ENCODE measurements at places on chromosomes 4 and X.
A peak's percentile ranks its signal among the peaks of the same experiment; 100 is the strongest.

GRCh38 chr4:181756451-181757095 lies 486.6 kb upstream of the TENM3 start:
- no peak for DNase-seq

GRCh38 chr4:113170805-113171468 lies 121.5 kb downstream of the ANK2 start:
- DNase-seq = no peak

DNA sequence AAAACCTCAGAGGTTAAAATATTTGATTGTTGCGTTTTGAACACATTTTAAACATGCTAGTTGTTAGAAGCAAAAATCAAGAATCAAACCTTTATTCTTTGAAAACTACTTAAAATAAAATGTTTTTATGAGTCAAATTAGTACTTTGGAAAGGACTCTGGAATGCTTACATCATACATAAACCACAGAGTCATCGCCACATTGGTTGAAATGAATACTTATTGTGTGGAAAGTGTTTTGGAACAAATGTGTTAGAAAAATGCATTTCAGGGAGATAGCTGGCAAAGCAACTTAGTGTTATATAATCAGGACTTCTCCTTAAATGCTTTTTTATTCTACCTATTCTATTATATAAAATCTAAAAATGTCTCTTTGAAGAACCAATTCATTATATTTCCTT lies 49.4 kb upstream of the CAMK2D start:
- no peak for DNase-seq

- DNase-seq = no peak
Observed at GRCh38 chr4:7422151-7422897, 12.4 kb downstream of the PSAPL1 start.

DNA sequence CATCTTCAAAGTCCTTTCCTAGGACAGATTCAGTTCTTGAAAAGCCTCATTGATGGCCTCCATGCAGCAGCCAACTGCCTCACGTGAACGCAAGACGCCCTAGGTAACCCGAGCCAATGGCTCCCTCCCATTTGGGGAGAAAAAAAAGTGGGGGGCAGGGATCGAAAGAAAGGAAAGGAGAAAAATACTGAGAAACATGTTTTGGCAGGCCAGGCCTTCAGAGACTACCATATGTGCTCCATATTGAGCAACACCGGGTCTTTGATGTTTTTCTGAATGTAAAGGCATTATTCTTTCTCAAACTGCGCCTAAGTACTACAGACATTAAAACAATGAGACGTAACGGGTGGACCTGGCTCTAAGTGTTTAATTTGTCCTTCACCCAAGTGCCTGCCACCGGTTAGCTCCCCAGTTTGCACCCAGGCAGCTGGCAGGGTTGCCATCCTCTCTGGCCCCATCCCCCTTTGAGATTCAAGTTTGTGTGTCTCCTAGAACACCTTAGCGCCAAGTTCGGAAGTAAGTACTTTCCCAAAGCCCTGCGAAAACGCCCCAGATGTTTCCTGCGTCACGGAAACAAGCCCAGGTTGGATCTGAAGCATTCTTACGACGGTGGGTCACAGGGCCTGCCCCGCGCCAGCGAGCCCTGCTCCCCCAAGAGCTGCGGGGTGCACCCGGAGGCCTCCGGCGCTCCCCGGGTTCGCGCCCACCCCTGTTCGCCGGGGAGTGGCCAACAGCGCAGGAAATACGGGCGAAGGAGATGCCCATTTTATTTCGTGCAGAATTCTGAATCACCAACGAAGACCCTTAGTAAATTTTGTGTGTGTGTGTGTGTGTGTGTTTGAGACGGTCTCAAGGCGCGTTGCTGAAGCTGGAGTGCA lies 30.1 kb downstream of the HAND2 start:
- no peak for DNase-seq

DNA sequence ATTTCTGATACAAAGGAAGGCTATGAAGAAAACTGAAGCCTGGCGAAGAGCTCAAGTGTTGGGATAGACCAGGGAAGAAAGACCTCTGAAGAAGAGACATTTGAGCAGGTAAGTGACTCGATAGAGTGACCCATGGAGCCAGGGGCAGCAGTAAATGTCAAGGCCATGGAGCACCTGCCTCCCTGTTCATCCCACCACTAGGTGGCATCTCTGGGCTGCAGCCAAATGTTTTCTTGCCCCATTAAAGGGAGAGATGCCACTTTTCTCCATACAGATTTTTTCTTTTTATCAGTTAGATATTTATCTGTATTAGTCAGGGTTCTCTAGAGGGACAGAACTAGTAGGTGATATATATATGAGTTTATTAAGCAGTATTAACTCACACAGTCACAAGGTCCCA lies 4.9 kb upstream of the ZNF81 start:
- DNase-seq = peak; percentile 66

GRCh38 chr4:168847771-168848502 lies 162.1 kb downstream of the CBR4 start:
- no peak for DNase-seq

DNA sequence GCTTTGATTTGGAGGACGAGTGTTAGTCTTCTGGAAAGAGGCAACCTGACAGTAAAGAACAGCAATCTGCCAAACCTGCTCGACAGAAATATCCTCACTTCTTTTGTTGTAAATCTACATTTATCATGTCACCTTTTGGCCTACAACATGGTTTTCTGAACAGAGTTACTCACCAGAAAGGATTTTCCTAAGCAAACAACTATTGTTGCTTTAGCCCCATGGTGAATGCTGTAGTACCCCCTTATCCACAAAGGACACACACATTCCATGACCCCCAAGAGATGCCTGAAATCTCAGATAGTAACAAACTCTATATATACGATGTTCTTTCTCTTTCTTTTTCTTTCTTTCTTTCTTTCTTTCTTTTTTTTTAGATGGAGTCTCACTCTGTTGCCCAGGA lies 42.7 kb downstream of the TMEM150C start:
- DNase-seq = no peak

- no peak for DNase-seq
Observed at GRCh38 chrX:136780241-136780640, 491 bp downstream of the ARHGEF6 start.

DNA sequence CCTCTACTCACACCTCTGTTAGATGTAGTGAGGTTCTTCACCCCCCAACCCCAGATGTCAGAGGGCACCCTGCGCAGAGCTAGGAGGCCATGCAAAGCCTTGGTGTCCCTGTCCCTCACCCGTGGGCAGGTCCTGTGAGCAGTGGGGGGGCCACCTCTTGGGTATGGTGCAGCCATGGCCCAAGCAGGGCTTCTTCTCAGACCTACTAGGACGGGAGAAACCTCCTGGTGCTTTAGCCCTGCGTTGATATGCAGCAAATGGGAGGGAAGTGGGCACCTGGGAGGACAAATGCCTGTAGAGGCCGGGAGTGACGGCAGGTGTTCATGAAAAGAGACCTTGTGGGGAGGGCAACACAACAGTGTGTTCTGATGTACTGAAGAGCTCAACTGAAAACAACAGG lies 38.5 kb upstream of the MSANTD1 start:
- DNase-seq = no peak

GRCh38 chr4:38237139-38237538 lies 276.9 kb downstream of the PTTG2 start:
- no peak for DNase-seq

DNA sequence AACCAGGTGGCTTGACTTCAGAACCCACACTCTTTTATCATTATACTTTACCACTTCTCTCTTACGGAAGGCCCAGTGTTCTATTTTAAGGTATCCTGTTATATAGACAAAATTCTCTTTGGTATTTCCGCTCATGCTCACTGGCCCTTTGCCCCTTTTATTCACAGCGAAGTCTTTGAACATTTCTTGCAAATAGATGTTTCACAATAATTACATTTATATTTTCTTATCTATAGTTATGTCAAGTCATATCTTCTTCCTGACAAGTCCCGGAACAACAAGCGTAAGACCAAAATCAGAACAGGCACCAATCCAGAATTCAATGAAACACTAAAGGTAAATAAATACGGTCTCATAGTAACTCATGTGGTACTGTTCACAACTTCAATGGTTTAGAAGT lies 102.0 kb downstream of the SYTL5 start:
- DNase-seq = no peak

DNA sequence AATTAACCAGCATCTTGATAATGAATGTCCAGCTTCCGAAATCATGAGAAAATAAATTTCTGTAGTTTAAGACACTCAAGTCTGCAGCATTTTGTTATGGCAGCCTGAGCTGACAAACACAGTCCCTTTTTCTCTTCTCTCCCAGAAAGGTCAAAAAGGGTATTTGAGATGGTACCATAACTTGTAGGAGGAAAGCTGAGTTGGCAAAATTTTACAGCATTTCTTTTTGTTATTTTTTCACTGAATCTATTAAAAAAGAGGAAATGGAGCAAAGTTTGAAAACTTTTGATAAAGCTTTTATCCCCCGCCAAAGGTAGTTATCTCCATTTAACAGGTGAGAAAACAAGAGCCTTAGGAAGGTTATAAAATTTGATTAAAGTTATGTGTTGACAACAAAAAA lies 367.6 kb upstream of the TECRL start:
- DNase-seq = no peak

DNA sequence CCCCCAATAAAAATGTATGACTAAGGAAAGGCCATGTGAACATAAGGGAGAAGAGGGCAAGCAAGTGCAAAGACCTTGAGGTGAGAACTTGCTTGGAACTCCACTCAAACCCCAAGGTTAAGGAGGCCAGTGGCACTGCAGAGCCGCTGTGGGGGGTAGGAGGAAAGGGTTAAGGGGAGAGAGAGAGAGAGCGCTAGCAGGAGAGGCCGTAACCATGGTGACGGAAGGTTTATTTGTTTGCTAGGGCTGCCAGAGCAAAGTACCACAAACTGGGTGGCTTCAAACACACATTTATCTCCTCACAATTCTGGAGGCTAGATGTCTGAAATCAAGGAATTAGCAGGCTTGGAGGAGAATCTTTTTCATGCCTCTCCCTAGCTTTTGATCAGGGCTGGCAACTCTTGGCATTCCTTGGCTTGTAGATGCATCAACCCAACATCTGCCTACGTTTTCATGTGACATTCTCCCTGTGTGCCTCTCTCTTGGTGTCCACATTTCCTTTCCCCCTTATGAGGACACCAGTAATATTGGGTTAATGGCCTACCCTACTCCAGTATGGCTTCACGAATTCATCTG lies 35.2 kb downstream of the SMIM20 start:
- no peak for DNase-seq

DNA sequence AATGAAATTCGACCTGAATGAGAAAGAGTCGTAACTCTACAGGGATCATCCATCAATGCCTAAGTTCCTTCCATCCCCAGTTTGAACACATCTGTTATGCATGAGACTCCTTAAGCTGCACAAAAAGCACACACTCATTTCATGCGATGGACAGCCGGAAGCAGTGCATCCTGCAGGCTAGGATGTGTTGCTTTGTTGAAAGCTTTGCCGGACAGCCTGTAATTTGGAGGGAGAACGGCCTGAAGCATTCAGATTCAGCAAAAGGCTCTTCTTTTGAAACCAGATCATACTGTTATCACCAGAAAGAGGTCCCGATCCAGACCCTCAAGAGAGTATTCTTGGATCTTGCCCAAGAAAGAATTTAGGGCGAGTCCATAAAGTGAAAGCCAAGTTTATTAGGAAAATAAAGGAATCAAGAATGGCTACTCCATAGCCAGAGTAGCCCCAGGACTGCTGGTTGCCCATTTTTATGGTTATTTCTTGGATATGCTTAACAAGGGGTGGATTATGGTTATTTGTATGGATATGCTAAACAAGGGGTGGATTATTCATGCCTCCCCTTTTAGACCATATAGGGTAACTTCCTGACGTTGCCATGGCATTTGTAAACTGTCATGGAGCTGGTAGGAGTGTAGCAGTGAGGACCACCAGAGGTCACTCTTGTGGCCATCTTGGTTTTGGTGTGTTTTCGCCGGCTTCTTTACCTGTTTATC lies 48.1 kb upstream of the DHRSX start:
- no peak for DNase-seq

GRCh38 chr4:105357258-105357980 lies 116.4 kb downstream of the PPA2 start:
- DNase-seq = no peak

DNA sequence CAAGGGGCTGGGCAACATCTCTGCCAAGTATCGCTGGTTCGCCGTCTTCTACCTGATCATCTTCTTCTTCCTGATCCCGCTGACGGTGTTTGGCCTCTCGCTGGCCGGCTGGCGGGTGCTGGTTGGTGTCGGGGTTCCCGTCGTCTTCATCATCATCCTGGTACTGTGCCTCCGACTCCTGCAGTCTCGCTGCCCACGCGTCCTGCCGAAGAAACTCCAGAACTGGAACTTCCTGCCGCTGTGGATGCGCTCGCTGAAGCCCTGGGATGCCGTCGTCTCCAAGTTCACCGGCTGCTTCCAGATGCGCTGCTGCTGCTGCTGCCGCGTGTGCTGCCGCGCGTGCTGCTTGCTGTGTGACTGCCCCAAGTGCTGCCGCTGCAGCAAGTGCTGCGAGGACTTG lies 20.6 kb downstream of the SLC34A2 start:
- no peak for DNase-seq

DNA sequence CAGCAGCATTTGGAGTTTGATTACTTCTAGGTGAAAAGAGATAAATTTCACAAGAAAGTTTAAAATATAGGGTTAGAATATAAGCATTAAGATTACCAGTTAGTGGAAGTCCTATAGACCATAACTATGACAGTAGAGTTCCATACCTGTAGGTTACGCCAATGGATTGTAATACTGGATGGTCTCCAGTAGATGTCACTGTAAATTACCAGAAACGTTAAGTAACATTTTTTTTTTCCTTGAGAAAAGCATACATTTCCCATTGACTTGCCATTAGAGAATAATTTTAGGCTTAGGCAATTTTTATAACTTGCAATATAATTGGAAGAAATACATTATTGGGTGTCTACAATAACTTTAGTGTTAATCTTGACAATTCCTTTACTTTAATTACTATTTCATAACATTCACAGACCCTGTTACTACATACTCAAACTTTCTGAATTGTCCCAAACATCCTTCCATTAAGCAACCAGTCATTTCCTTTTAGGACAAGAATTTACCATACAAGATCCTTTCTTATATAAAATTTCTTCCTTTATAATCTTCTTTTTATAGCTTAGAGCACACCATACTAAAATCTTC lies 304.1 kb upstream of the TECRL start:
- no peak for DNase-seq

GRCh38 chr4:188975271-188975670 lies 836.0 kb downstream of the TRIML1 start:
- no peak for DNase-seq

DNA sequence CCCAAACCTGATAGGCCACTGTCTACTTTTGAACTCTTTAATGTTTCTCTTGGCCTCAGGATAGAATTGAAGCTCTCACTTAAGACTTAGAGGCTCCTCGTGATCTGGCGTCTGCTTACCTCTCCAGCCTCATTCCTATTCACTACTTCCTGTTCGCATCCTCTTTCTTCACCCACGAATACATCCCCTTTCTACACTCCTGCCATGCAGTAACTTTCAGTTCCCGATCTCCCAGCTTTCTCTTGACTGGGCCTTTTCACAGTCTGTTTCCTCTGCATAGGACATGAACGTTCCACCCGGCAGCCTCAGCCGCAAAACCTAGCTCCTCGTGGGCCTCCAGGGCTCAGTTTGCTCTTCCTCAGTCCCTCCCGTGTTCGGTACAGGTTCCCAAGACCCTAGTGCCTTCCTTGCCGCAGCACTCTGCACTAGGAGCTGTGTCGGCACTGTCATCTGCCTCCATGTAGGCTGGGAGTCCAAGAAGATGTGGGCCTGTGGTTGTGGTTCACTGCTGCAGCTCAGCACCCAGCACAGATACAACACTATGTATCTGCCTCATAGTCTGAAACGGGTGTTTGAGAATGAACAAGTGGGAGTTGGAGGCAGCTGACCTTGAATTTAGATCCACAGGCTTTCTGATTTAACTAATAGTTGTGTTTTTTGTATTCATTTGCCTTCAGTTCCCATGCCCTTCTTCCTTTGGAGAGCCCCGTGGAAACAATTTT lies 15.8 kb downstream of the RPL39 start:
- DNase-seq = no peak

- DNase-seq = no peak
Observed at GRCh38 chr4:105451346-105451745, 22.5 kb downstream of the PPA2 start.

All from CD4-positive, alpha-beta T cell treated with Interleukin-17A for 1 hour (primary cell).